Mammary epithelial cell (primary cell): ENCODE measurements at places on chromosomes 16 and 17. TPM values are rescaled to one million over a fixed set of nuclear protein-coding genes. Genes with fewer than 3 reads are reported as not detected.

CD7 gene
- not detected for polyA plus RNA-seq

ODAD4 gene
- polyA plus RNA-seq = 0.23 TPM

EFCAB5 gene
- 0.17 TPM for polyA plus RNA-seq

DNA sequence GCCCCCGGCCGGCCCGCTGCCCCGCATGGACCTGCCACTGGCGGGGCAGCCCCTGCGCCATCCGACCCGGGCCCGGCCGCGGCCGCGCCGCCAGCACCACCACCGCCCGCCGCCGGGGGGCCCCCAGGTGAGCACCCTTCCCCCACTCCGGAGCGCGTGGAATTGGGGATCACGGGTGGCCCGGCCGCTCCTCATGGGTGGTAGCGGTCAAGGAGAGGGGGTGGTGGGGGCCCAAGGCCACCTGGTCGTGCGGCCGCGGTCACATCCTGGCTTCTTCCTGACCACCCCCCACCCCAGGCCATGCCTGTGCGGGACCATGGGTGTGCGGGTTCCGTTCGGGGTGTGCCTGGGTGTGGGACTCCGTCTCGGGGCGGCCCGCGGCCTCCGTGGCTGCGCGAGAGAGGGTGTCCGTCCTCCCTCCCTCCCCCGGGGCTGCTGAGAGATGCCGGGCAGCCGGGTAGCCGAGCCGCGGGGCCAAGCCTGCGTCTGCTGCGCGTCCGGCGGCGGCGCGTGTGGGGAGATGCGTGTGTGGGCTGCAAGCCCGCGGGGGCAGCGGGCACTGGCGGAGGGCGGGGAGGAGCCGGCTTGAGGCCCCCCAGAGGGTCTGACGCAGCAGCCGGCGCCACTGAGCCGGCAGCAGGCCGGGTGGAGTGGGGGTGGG lies 6.8 kb downstream of the ACD start:
- no peak for DNase-seq

GRCh38 chr17:80890196-80890920 lies 101.3 kb upstream of the CHMP6 start:
- DNase-seq = no peak
